ENCODE measurements at places on chromosomes 3 and 15.

GRCh38 chr3:71671216-71671845 lies 53.9 kb downstream of the EIF4E3 start:
- no peak for DNase-seq

DNA sequence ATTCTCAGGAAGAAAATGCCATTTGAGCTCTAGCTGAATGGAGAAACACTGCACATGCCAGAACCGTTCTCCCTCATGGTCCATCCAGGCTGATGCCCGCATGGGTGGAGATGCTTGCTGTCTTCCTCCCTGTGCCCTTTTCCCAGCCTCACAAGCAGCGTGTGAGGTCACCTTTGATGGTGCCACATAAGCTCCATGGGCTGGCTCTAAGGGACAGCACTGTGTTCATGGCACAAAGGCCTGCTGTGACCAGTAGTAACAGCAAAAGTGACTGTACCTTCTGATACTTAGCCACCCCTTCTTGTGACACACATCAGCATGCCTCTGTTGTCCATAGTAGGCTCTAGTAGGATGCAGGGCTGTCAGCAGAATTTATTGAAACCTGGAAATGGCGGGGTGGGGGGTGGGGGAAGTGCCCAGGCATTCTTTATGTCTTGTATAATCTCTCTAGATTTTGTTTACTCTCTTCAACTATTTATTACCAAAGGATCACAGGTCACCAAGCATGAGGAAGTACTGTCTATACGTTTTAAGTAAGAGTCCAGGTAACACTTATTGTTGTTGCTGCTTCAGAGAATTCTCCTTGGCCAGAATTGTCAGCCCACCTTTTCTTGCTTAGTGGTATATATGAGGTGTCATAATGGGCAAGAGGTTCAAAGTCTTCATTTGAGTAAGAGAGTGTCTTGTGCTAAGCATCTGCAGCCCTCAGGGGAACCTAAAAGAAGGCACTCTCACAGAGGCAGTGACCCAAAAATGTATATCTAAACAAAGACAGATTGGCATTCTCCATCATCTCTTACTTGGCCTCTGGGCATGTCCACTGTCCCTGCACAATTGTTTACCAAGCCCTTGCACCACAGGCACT lies 56.5 kb downstream of the RAB7A start:
- no peak for DNase-seq

DNA sequence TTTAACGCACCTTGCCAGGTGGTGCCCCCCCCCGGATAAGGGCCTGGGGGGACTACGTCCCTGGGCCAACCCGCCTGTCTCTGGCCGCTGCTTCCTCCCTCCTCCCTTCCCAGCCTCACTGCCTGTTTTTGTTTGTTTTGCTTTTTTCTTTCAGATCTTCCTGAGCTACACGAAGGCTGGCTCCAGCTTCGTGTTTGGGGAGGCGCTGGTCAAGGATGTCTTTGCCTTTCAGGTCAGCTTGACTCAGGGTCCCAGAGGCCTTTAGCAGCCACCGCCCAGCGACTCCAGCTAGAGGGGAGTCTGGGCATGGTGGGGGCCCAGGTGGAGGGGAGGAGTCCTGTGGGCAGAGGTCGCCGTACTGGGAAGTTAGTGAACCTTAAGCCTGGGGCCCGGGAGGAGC lies 24.1 kb downstream of the SLC28A1 start:
- DNase-seq, result no peak

GRCh38 chr3:45628746-45629145 lies 34.2 kb downstream of the LIMD1 start:
- DNase-seq, result no peak

DNA sequence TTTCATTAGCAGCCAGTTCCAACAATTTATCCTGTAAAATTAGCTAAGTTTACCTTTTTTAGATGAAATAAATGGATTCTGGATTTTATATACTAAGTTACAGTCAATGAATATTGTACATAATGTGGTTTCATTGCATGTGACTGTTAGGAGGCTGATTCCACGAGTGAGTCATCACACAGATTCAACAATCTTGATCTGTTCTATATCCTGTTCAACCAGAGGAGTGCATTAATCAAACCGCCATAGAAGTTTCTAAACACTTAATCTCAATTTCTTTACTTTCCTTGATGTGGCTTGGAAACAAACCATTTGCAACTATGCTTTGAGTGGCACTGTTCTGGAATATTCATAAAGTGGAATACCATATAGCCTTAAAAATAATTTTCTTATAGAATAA lies 15.3 kb downstream of the DNAJC13 start:
- no peak for DNase-seq

- DNase-seq, result no peak
Measured at GRCh38 chr15:100852630-100853029, 27.0 kb upstream of the ALDH1A3 start.

- no peak for DNase-seq
Measured at GRCh38 chr3:73214846-73215245, 153.4 kb downstream of the EBLN2 start.

DNA sequence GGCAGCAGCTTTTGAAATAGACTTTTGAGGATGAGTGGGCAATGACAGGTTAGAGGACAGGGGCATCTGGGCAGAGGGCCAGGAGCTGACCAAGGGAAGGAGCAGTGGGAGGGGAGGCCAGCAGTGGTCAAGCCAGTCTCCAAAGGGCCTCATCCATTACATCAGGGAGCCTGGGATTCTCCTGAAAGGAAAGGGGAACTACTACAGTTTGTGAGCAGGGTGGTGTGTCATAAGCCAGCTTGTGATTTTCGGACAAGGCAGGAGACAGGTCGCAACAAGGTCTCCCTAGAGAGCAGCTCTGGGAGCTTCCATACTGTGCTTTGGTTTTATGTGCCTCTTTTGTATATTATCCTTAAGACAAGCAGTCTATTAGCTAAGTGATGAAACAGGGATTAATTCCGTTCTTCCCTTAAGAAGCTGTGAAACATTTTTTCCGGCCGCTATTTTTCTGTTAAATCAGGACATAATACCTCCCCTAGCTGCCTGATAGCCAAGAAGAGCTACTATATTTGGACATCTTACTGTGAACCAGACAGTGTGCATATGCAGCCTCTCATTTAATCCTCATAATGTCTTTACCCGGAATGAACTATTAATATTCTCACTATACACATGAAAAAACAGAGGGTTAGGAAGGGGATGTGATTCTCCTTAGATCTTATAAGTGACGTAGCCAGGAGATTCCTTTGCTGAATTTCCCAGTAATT lies 46.4 kb downstream of the C2CD4B start:
- DNase-seq, result no peak

GRCh38 chr3:14740983-14741382 lies 66.0 kb downstream of the C3orf20 start:
- DNase-seq, result no peak

DNA sequence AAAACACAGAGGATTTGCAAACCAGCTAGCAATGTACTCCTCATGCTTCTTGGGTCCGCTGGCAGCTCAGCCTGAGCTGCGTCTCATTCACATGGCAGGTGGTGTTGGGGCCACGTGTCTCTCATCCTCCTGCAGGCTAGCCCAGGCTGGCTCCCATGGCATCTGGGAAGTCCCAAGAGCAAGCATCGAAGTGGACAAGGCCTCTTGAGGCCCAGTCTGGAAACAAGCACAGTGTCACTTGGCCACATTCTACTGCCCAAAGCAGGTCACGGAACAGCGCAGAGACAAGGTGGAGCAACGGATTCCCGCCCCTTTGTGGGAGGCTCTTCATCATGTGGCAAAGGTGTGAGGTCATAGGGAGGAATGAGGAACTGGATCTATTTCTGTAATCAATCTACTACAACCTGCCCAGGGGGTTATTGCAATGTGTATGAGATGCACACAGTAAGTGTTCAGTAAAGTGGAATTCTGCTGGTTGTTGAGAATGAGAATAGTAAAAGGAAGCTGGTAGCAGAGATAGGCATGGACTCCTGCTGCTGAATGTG lies 128.3 kb downstream of the TPRA1 start:
- no peak for DNase-seq

DNA sequence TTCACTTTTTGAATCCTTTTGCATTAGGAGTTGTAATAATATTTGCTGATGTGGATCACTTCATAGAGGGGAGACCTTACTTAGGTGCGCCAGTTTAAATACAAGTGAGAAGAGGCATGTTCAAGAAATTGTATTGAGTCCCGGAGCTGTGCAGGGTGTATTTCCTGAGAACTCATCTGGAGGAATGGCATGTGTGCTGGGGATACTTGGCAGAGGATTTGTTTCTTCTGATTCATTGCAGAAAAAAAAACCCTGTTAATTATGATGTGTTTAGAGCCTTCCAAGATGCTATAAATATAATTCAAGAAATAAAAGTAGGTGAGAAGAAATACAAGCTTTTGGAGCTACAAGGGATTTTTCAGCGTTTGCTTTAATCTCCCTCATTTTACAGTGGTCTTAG lies 97.6 kb downstream of the TPRG1 start:
- no peak for DNase-seq

DNA sequence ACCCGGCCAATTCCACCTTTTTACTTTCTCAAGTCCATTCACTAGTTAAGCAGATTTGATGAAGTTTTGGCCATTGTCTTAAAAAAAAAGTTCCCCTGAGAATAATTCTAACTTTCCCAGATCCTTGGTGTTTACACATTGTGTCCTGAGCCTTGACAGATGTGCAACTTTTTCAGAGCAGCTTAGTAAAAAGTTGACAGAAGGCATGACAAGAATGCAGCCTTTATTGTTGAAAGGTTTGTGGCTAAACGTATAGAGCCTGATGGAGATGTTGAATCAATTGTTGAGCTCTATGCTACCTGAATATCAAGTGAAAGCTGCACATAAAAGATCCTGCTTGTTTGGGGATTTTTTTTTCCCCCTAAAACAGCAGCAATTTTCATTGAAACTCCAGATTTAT lies 75.3 kb upstream of the CMTM7 start:
- no peak for DNase-seq

- no peak for DNase-seq
Measured at GRCh38 chr3:36695769-36696137, 68.6 kb downstream of the DCLK3 start.

GRCh38 chr15:62219799-62220198 lies 54.7 kb upstream of the C2CD4B start:
- no peak for DNase-seq

GRCh38 chr15:80480171-80480811 lies 76.1 kb downstream of the ARNT2 start:
- DNase-seq, result no peak

DNA sequence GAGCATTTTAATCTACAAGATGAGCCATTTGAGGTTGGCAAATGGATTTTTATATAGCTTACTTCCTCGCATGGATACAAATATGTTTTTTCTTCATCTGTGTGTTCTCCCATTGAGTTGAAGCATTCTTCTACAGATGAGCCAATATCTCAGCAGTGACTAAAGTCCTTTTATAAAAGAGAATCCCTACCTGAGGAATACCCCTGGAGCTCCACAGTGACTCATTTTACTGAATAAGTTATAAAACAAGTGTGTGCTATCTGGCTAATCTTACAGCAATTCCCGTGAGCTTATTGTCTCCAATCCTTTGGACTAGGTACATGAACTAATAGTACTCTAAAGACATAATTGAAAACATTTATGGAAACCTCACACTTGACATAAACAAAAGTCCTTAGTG lies 354.2 kb upstream of the BCHE start:
- no peak for DNase-seq

DNA sequence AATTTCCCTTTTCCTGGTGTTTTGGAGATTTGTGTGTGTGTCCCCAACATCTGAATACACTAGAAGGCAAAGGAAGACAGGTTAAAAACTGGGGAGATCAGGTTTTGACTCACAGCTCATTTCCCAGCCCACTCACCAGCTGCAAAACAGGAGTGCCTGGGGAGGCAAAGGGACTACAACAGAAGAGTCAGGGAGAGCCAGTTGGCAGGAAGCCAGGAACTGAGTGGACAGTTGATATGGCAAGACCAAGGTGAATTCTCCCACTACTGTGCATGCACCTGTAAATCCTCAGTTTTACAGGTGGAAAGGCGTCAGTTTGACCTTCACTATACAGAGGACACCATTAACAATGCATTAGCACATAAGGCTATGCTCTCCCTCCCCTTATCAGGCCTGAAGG lies 901.5 kb upstream of the SEMA6D start:
- DNase-seq, result no peak

DNA sequence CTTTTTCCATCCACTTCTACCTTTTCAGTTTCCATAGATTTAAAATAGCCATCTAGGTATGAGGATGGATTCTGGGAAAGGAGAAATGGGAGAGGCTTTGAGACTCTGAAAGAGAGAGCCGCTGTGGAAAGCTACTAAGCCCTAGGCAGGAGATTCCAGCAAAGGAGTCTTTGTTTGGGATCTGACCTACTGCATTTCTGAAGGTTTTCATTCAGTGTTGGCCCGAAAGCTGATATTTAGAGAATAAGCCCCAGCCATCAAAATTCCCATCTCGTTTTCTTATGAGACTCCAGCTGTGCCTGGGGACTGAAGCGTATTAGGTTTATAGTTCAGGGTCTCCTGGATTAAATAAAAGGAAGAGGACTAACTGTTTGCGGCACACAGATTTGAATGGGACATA lies 19.5 kb downstream of the LIPH start:
- no peak for DNase-seq

- DNase-seq, result peak; percentile 47
Measured at GRCh38 chr3:126982126-126982470, 817 bp upstream of the PLXNA1 start.

GRCh38 chr3:133025546-133025945 lies 12.6 kb upstream of the TMEM108 start:
- DNase-seq, result no peak

GRCh38 chr15:39269352-39269751 lies 311.5 kb upstream of the THBS1 start:
- no peak for DNase-seq

GRCh38 chr3:8519774-8520448 lies 18.3 kb downstream of the LMCD1 start:
- DNase-seq, result no peak

GRCh38 chr3:128095222-128095703 lies 28.3 kb downstream of the RUVBL1 start:
- DNase-seq, result peak; percentile 56

GRCh38 chr3:13162549-13163320 lies 89.5 kb upstream of the IQSEC1 start:
- DNase-seq, result no peak

GRCh38 chr15:40714144-40714543 lies 19.2 kb downstream of the RAD51 start:
- DNase-seq, result no peak

GRCh38 chr3:160065282-160065681 lies 76.6 kb downstream of the IL12A start:
- DNase-seq, result no peak

DNA sequence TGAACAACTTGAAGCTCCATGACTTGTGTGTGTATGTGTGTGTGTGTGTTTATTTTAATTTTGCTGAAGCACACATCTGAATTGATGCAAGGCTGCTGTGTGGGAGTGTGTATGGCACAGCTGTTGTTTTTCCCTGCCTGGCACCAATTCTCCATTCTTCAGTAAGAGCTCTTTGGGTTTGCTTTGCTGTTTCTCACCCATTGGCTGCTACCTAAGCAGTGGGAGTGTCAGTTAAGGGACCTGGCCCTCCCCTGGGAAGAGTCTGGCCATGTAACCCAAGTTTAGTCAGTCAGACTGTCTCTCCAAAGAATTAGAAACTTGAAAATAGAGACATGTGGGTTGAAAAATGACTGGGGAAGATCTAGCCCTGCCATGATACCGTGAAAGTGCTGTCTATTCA lies 126.2 kb upstream of the SYNPR start:
- no peak for DNase-seq

All from KG1 (cell line).